ENCODE measurements at places on chromosomes 2 and 18. TPM values are rescaled to one million over a fixed set of nuclear protein-coding genes. Genes with fewer than 3 reads are reported as not detected.
A peak's percentile ranks its signal among the peaks of the same experiment; 100 is the strongest.

DNA sequence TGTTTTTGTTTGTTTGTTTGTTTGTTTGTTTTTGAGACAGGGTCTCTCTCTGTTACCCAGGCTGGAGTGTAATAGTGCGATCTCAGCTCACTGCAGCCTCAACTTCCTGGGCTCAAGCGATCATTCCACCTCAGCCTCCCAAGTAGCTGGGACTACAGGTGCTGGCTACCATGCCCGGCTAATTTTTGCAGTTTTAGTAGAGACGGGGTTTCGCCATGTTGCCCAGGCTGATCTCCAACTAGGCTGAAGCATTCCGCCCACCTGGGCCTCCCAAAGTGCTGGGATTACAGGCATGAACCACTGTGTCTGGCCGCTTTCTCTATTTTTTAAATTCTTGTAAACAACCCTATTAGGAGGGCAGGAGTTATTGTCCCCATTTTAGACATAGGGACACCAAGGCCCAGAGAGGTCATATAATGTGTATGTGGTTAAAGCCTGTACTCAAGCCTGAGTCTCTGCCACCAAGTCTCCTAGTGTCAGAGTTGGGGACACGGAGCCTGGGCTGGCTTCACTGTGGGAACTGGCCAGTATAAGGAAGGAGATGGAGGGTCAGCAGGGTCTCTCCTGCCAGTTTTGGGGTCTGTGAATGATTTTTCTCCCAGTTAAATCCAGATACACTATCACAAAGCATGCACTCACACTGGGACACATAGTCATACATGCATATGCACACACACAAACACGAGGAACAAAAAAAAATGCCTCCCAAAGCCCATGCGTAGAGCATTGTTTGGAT is 27.5 kb upstream of the MCFD2 start:
- no peak for DNase-seq

DNA sequence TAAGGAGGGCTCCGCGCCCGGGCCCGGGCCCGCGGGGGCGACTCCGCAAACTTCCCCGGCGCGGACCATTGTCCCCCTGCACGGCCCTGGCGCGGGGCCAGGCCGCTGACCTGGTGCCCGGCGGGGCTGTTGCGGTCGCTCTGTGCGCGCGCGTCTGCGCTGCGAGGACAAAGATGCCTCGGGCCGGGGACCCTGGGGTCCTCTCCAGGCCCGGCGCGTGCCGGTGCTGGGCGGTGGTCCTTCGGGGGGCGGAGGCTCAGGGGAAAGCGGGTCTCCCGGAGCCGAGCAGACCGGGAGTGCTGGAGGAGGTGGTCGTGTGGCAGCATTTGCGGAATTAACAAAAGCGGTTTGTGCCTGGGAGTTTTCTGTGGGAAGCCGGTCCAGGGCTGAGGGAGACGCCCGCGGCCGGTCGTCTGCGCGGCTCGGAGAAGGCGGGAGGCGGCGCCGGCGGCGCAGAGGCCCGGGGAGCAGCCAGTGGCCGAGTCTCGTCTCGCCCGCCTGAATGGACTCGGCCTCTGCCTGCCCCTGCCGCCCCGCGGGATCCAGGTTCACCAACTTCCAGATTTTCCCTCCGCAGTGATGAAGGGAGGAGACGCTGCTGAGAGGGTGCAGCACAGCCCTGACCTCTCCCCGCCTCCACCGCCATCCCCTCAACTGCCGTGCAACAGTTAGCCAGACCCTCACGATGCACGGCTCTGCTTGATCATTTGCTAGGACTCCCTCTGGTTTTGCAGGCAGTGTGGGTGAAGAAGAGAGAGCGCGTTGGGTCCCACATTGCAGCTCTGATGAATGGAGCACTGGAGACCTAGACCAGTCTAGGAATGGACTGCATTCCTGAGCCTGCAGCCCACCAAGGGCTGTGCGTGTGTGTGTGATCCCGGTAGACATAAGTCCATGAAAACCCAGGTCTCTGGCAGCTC is 705 bp downstream of the EFR3B start:
- DNase-seq: peak; percentile 50

- DNase-seq: no peak
Measured at GRCh38 chr2:161745866-161746614, 121.8 kb downstream of the SLC4A10 start.

Gene ABCG5
- not detected for total RNA-seq

GRCh38 chr2:68987021-68987503 is 12.6 kb downstream of the GKN1 start:
- no peak for DNase-seq

DNA sequence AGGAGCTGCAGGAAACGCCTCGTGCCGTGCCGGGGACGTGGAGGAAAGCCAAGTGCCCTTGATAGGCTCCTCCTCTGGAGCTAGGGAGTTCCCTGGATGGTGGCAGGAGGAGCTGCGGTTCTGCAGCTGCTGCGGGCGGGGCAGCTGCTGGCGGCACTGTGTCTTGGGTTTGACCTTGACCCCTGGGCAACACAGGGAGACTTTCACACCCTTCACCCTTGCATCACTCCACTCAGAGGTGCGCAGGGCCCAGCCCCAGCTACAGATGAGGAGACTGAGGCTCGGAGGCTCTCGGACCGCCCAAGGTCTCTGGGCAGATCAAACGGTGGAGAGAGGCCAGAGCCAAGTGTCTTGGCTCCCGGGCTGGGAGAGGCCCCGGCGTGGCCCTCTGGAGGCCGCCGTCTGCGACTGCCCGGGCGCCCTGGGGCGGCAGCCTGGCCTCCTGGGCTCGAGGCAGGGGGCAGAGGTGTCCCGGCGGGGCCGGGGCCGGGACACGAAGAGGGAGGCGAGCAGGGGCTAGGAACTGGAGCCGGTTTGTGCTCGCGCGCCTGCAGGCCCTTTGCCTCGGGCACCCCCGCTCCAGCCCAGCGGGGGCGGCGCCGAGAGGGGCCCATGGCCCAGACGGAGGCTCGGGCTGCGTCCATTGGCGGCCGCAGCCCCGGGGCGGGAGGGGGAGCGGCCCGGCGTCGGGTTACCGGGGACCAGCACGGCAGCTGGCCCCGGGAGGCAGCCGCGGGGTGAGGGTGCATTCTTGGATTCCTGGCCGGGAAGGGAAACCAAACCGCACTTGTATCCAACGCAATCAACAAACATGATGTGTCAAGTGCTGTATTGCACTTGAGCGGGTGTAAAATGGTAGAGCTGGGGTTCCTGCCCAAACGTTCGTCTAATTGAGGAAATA is 129.6 kb upstream of the SLC1A4 start:
- DNase-seq: peak; percentile 94

GRCh38 chr2:216633616-216634369 is 573 bp downstream of the IGFBP2 start:
- no peak for DNase-seq

Gene NMUR1
- total RNA-seq: 4.4 TPM

Gene UGT1A10
- total RNA-seq: not detected

- DNase-seq: no peak
Measured at GRCh38 chr2:53423465-53423864, 344.1 kb upstream of the CHAC2 start.

- no peak for DNase-seq
Measured at GRCh38 chr2:177261116-177262060, 3.1 kb downstream of the NFE2L2 start.

GRCh38 chr18:48902023-48902855 is 48.5 kb downstream of the SMAD7 start:
- DNase-seq: peak; percentile 89

DNA sequence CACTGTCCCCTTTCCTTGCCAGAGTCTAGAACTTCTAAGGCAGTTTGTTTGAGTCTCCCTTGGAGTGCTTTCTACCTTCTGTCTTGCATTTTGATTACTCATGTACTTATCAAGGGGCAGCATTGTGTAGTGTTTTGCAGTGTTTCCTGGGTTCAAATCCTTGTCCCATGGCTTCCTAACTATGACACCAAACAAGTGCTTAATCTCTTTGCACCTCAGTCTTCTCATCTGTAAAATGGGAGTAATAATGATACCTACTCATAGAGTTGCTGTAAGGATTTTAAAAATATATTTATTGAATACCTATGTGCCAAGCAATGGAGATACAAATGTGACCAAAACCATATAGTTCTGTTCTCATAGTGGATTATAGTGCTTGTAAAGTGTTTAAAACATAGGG is 105.5 kb upstream of the PKDCC start:
- no peak for DNase-seq

DNA sequence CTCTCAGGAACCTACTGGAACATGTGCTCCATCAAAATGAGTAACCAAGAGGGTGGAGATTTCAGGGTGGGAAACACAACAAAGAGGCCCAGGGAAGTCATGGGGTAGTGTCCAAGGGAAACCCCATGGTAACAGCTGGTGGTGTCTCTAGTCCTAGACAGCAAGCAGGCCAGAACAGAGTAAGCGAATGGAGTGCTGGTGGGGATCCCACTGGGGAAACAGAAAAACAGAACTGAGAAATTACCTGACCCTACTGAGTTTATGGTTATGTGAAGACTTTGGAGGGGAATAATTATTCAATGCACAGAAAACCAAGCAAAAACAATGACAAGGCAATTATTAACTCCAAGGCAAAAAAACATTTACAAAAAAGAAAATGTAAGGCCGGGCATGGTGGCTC is 16.9 kb downstream of the ERCC3 start:
- no peak for DNase-seq

Gene RAMP1
- total RNA-seq: 5.1 TPM

DNA sequence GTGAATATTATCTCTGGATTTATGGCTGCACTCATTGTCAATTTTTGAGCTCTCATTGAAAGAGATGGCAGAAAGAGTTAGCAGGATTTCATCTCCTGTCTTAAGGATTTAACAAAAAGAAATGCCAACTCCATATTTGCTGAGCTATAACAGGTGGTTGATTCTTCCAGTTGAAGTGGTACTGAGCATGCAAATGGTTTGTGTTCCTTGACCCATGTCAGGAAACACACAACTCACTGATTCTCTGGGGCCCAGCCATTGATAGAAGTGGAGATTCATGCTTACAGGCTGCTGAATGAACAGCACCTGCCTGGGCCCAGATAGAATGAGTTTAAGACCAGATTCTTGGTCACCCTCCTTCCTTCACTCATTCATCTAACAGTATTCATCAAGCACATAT is 128.8 kb downstream of the CERS6 start:
- no peak for DNase-seq

- DNase-seq: no peak
Measured at GRCh38 chr18:38545071-38545470, 979.5 kb upstream of the CELF4 start.

DNA sequence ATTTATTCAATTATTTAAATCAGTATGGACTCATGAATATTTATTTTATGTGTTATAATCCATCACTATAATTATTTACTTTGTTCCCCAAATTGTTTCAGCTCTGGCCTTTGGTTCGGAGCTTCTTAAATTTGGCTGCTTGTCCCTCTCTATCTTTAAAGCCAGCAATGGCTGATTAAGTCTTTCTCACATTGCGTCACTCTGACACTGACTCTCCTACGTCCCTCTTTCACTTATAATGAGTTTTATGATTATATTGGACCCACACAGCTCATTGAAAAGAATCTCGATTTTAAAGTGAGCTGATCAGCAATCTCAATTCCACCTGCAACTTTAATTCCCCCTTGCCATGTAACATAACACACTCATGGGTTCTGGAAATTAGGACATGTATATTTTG is 185.2 kb upstream of the SLC39A10 start:
- DNase-seq: no peak

DNA sequence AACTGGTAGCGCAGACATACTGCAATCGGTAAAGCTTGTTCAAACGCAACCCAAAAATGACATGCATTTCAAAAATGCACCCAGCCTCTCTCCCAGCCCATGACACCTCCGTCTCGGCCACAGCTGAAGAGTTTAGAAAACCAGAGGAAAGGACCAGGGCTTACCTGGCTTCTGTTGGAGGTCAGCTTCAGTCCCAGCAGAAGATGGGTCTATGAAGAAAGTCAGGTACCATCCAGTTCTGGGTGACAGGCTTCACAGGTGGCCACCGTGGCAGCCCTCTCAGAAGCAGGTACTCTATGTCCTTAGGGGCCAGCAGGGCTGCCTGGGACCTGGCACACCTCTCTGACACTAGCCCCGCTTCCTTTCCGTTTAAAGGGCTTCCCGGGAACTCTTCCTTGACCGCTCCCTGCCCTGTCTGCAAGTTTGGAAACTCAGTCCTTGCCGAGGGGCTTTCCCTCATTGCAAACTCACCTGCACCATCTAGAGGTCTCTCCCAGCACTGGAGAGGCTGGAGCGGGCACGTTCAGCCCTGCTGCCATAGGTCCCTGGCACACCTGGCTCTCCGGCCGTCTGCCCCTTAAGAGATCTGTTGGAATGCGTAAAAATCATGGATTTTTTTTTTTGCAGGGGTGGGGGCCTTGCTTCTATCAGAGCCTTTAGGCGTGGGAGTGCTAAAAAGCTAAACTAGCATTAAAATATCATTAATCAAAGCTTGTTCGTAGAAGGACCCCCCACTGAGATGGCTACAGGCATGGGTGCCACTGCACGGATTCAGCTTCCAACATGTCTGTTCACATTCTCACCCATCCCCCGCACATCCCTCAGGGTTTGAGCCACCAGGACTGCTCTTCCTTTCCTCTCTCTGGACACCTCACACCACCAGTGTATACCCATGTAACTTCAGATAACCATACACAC is at the start of gene EDAR:
TSS of gene EDAR (minus strand) at position 425 of the 918 bp plus-strand sequence. CDS start 58,206 bp downstream, outside the sequence.
- DNase-seq: no peak

GRCh38 chr18:47996091-47996541 is 65.7 kb upstream of the SMAD2 start:
- DNase-seq: no peak

DNA sequence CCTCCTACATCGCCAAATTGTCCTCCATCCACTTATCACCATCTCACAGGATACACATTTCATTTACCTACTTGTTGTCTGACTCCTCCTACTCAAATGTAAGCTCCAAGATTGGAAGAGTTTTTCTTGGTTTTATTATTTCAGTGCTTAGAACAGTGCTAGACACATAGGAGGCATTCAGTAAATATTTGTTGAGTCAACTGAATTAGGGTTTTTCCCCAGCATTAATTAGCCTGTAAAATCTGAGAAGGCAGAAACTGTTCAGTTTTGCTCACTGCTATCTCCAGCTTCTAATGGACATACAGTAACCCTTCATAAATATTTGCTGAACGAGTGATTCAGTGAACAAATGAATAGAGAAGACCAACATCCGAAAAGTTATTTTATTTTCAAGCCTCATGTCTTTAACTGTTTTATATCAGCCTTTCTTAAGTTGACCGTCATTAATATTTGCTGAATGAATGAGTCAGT is 800 bp downstream of the TTC21B start:
- DNase-seq: no peak

- no peak for DNase-seq
Measured at GRCh38 chr2:9639000-9639602, 8.3 kb upstream of the YWHAQ start.

GRCh38 chr2:40450066-40450795 is 1.7 kb downstream of the SLC8A1 start:
- peak; percentile 53 for DNase-seq

DNA sequence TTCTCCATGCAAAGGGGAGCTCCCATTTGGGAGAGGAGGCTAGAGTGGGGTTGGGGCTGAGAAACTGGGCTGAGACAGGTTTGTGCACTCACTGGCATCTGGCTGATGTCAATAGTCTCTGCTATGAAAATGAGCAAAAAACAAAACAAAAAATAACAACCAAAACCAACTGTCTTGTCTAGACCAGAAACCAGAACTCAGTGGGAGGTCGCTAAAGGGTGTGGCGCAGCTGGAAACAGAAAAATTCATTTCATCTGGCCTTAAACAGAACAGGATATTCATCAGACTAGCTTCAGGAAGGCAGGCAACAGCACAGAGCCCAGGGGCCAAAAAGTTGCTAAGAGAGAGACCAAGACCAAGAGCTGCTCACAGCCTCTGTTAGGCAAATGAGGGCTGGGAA is 126.1 kb downstream of the THNSL2 start:
- no peak for DNase-seq

- DNase-seq: no peak
Measured at GRCh38 chr2:158686210-158686691, 108.9 kb upstream of the DAPL1 start.
